Omental fat pad (tissue), 4 donors: ENCODE measurements at places on chromosomes 3 and 15. TPM values are rescaled to one million over a fixed set of nuclear protein-coding genes. Genes with fewer than 3 reads are reported as not detected.

CFAP92 gene
- total RNA-seq, result 2.2 TPM

ZPLD1 gene
- total RNA-seq, result not detected

TOP2B gene
- 63.8 TPM for total RNA-seq

DNA sequence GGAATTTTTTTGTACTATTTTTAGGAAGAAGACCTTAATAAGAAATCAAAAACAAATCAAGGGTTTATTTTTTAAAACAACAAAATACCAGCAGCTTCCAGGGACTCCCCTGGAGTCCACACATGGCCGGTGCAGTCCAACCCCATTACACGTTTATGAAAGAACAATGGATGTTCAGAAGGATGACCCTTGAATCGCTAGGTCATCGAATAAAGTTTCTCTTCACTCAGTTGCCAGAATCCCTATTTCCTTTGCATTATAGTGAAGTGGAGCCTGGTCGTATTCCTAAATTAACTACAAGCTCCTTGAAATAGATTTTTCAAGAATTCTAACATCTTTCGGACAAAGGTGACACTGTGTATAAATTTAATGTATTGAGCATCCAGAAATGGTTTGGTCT, 95.1 kb downstream of the BDH1 start:
- DNase-seq, result no peak

DNA sequence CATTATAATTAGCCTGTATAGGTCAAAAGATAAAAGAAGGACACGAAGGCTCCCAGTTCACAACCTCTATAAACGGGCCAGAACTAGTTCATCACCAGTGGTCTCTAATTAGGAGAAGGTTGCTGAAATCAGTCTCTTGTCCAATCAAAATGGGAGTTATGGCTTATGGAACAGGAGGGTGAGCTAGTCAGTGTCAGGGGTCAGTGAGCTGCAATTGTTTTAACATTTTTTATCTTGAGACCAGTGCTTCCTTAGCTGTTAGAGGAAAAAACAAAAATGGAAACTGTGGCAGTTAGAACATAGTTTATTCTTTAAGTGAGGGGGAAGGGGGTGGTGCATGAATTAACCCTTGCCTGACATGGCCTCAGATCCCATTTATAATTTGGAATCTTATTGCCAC, 141.7 kb downstream of the KCNMB2 start:
- DNase-seq, result no peak

DNA sequence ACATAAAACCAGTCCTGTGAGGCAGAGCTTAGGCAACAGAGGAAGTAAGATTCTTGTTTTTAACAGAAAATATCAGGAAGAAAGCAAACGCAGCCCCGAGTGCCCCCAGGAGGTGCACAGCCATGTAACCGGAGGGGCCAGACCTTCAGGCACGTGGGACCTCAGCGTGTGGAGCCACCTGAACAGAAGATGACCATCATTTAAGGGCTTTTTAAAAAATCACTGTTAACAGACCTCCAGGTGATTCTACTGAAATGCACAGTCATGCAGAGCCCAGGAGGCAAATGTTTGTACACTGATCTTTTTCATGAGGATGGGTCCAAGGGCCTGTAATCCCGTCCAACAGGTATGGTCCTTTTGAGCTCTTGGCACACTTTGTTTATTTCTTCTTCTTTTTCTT, 38.8 kb downstream of the SPG21 start:
- no peak for DNase-seq

GRCh38 chr15:40320931-40321371, 2.5 kb upstream of the INAFM2 start:
- DNase-seq, result no peak

GRCh38 chr15:99578809-99579208, 13.0 kb downstream of the MEF2A start:
- no peak for DNase-seq

- no peak for DNase-seq
Observed at GRCh38 chr3:69569520-69569919, 169.7 kb upstream of the MITF start.

- no peak for DNase-seq
Observed at GRCh38 chr3:143276592-143276991, 157.0 kb downstream of the CHST2 start.
